Natural killer cell (primary cell): ENCODE measurements at places on chromosomes 3 and 15.

GRCh38 chr3:43999728-44000319 lies 241.9 kb upstream of the TOPAZ1 start:
- no peak for DNase-seq

- no peak for DNase-seq
Measured at GRCh38 chr15:75750261-75751050, 37.8 kb upstream of the CSPG4 start.

DNA sequence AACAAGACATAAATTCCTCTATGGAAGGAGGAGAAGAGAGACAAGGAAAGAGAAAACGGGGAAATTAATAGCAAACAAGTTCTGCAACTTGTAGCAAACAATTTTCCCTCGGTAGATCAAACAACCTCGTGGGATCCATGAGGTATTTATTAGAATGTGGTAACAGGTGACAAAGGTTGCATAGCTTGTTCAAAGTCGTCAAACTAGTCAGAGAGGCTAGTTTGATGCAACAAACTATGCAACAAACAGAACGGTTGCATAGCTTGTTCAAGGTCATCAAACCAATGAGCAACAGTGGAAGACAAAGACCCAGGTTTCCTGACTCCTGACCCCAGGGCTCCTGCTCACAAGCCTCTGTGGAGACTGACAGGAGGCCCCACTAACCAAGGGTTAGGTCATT lies 20.7 kb downstream of the MB21D2 start:
- DNase-seq = no peak

DNA sequence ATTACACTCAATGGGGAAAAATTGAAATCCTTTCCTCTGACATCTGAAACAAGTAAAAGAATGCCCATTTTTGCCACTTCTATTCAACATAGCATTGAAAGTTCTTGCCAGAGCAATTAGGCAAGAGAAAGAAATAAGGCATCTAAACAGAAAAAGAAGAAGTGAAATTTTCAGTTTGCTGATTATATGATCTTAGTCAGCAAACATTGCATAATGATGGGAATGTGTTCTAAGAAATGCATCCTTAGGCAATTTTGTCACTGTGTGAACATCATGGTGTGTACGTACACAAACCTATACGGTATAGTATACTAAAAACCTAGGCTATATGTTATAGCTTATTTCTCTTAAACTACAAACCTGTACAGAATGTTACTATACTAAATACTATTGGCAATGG lies 278.0 kb downstream of the CGGBP1 start:
- no peak for DNase-seq

GRCh38 chr3:4514321-4514720 lies 21.2 kb downstream of the ITPR1 start:
- no peak for DNase-seq

GRCh38 chr3:132033471-132033870 lies 1.3 kb downstream of the CPNE4 start:
- DNase-seq = no peak

DNA sequence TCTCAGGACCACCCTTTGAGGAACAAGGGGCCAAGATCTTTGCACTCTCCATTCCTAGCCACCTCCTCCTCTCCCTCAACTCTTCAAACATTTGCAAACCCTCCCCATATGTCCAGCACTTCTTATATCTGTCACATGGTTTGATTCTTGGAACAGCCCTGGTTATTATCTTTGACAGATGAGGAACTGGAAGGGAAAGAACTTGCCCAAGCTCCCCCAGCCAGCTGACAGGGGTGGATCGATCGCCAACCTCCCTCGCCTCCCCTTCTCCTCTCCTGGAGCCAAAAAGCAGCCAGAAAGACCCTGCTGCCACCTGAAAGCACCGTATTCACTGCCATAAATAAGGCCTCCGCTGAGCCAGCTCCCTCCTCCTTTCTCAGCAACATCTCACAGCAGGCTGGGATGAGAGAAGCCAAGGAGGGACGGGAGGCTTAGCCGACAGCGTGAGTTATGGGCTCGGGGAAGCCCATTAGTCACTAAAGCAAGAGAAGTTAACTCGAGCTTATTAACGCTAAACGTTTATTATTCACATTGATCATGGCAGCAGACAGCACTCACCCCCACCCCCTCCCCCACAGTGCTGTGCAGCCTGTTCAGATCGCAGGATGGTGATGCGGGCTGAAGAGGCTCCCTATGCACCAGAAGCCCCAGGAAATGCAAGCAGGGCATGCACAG lies 22.2 kb upstream of the FGD5 start:
- no peak for DNase-seq

DNA sequence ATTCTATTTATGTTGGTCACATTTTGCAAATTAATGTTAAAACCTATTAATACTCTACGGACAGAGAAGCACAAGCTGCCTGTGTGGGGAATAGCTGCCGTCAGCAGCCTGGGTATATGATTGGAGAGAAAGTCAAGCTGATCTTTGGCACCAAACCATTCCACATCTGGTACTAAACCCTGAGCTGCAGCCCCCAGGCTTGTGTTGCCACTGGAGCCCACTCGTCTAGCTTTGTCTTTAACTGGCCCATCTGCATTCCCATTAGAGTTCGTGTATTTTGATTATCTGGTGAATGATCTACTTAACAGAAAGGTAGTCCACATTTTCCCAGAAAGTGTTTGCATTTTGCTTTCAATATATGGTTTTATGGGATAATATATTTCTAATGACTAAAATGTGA lies 5.4 kb downstream of the NDUFB4 start:
- no peak for DNase-seq

GRCh38 chr3:152471814-152472671 lies 203.3 kb downstream of the MBNL1 start:
- peak; percentile 87 for DNase-seq

GRCh38 chr15:76185716-76186115 lies 125.6 kb downstream of the ETFA start:
- no peak for DNase-seq

DNA sequence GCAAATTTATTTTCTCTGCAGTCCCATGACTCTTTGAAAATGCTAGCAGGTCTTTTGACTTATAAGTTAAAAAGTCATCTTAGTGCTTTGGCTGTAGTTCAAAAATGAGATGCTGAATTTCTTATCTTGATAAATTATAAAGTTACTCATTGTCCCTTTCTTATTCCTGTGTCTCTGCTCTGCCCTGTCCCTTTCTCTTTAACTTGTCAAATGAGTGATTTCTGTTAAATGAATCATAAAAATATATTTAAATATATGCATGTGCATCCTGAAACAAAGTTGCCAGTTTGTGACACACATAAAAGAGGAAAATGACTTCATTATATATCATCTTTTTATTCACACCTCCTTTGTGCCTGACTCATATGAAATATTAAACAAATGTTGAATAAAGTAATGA lies 1097.3 kb upstream of the EPHA6 start:
- DNase-seq = no peak

DNA sequence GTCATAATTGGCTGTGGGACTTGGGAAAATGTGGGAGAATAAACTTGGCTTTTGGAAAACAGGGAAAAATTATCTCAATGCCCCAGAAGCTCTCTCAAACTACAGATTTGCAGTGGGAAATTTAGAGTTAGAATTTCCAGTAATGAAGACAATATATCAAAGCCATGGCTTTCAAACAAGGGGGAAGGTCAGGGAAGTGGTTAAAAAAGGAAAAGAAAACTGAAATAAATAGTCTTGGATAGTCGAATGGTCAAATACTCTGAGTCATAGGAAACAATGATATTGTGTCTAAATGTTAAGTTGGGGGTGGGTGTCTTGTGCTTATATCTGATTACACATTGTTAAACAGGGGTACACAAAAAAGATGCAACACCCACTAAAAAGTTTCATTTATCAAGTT lies 272.4 kb upstream of the COL8A1 start:
- DNase-seq = no peak

DNA sequence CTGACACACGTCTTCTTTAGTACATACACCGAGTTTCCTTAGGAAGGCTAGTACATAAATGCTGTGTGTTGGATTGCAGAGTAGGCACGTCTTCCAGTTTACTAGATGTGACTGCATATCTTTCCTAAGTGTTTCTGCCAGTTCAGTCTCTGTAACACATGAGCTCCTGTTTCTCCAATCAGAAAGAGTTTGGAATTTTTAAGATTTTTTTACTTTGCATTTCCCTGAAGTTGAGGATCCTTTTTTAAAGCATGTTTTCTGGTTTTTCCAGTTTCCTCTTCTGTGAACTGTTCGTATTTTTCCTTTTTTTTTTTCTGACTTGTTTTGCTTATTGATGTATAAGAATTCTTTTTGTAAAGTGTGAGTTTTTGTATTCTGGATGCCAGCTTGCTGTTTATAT lies 7.5 kb upstream of the POLR2M start:
- no peak for DNase-seq

DNA sequence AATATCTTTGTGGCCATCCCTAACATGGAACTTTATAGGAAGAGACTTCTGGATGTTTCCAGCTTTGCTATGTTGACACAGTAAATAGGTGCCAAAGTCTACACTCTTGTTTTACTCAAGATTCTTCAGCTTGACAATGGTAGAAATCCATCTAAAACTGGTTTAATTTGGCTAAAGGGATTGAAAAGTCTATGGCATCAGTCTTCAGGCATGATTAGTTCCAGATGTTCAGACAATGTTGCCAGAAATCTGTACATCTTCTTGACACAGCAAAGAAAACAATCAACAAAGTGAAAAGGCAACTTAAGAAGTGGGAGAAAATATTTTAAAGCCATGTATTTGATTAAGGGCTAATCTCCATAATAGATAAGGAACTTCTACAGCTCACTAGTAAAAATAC lies 130.5 kb downstream of the LRRC3B start:
- DNase-seq = no peak

- no peak for DNase-seq
Measured at GRCh38 chr15:47289656-47290055, 427.6 kb upstream of the SEMA6D start.

DNA sequence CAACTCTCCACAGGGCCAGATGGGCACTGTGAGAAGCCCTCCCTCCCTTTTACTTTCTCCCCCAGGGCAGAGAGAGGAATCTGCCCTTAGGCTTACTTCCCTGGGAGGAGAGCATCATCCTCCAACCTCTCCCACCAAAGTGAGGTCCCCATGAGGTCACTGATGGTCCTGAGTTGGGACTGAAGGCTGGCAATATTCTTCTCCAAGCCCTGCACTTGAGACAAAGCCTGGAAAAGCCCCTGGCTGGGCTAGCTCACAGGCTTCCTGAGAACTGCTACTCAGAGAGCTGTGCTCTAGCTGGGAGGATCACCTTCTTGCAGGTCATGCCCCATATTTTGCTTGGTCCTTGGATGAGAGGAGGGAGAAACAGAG lies 110.0 kb upstream of the MEF2A start:
- no peak for DNase-seq

DNA sequence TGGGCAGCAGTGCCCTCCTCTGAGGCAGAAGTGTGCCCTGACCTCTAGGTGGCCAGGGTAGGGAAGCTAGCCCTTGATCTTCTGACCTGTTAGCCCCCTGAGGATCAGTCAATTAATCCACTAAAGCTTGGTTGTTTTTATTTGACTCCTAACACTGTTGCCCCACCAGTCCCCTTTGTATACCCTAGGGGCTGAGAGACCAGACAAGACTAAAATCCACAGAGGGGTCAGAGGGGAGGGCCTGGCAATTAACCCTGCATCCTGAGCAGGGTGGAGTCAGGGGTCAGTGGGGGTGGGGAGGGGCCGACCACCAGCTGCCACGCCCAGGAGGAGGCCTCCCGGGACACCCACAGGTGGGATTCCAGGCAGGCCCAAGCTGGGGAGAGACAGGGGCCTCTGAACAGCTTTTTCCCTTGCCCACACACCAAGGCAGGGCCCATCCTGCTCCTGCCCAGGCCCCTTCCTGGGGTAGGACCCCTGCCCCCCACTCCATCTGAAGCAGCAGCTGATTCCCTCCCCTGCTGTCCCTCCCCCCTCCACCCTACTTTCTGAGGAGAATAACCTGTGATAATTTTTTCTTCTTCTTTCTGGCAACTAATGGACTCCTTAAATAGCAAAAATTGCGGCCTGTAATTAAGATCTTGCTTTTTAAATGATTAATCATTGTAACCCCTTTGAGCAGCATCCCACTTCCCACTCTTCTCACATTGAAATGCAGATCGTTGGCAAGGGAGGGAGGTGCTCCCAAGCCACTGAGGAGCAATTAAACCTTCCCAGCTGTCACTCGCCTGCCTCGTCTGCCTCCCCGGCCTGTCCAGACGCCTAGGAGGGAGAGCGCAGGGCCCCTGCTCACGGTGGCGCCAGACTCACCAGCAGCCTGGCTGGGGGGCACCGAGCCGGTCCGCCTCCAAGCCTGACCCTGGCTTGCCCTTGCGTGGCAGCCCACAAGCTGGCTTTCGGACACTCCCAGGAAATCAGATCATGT lies 51.9 kb downstream of the RHCG start:
- no peak for DNase-seq

- DNase-seq = no peak
Measured at GRCh38 chr15:76162036-76162398, 102.2 kb downstream of the TMEM266 start.

GRCh38 chr3:189122526-189123205 lies 49.1 kb upstream of the TPRG1 start:
- DNase-seq = no peak

DNA sequence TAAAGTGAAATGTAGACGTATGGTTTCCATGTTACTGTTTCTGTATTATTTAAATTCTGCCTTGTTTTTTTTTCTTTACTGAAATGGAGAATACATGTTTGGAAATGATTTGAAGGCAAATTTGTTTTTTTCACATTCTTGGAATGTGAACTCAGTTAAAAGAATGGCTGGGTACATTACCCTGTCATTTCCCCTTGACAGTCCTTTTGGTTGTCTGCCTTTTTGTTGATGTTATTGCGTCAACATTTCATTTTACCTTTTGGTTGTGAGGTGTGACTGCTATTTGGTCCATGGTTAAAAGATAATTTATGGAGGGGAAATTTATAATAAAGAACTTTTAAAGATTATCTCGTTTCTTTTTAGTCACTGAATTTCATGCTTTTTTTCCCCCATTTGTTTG lies 3.2 kb upstream of the GPR171 start:
- DNase-seq = peak; percentile 10

- DNase-seq = no peak
Measured at GRCh38 chr15:56094171-56094570, 100.8 kb upstream of the NEDD4 start.

DNA sequence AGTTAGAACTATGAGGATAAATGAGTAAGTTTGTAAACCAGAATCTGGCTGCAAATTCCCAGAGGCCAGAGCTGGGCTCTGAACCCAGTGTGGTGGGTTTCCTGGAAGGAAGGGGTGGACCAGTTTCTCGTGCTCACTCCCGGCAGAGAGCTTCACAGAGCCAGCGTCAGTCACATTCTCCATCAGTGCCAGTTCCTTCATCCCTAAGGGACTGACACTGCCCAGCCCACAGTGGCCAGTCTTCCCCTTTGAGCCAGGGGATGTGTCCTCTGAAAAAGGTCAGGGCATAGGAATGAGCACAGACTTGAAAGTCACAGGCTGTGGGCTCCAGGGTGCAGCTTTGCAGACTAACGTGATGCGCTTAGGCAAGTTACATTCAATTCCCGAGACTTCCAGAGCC lies 135.8 kb upstream of the HACD2 start:
- DNase-seq = no peak

GRCh38 chr3:144687862-144688261 lies 716.2 kb downstream of the DIPK2A start:
- DNase-seq = no peak

DNA sequence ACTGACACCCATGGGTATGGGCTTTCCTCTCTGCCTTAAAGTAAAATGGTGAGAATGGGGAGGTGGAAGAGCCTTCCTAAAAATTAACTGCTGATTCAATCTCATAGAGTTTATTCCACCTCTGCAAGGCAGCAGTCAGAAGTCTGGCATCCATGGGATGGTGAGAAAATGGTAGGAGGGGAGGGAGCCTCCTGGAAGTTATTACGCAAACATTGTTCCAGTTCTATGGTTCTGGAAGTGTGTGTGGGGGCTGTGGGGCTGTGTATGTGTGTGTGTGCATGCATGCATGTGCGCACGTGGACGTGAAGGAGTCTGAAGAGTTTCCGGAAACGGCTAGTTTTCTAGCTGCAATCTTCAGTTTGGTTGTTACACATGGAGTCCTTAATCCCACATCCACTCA lies 177.6 kb downstream of the KCNAB1 start:
- DNase-seq = no peak
